ENCODE measurements at places on chromosomes 12 and 14.

DNA sequence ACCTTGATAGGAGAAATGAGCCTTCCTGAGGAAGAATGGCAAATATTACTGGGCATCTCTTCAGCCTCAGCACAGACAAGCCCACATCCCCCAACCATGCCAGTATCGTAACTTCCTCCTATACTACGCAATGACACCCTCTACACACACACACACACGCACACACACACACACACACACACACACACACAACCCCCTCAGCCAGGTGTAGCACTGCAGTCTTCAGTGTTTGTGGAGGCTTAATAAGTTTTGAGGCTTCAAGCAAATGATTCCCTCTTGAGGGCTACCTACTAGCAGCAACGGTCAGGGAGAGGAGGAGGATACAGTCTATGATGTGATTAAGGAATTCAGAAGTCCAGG is 1.6 kb downstream of the DGKA start:
- DNase-seq = peak; percentile 42

DNA sequence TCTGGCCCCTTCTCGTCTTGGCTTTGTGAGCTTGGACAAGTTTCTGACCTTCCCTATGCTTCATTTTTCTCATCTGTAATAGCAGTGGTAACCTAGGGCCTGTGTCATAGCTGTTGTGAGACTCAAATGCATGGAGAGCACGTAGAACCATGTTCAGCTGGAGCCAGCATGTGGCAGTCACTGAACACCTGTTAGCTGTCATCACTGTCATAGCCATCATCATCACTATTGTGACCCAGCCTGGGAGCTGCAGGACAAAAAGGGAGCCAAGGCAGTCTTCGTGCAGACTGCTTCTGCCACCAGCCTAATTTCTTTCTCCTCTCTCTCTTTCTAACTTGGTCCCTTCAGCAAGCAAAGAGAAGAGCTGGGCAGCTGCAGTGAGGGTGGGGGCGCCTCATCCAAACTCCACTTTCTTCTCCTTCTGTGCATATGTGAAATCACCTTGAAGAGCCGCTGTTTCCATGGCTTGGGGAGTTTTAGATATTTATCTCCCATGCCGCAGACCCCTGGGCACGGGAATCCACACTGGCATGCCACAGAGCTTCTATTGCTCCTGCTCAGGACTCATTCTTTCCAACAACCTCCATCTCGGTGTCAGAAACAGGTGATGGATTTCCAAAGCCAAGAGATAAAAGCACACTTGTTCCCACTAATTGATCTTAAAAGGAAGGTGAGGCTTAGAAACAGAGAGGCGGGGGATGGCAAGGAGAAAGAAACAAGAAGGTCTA is 87.0 kb downstream of the SRRM4 start:
- no peak for DNase-seq

DNA sequence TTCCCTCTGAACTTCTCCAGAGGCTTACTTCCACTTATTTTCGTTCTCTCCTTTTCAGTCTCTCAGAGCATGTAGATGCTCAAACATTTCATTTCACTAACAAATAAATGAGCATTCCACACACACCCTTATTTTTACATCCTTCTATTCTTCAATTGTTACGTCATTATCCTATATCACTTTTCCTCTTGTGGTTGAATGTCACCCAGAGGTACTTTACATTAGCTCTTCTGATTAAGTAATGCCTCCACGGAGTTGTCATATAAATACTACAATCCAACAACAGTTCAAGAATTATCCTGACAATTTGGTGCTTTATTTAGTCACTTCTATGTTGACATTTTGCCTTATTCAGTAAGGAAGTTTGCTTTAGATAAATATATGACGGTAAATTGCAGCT is 18.4 kb downstream of the FAR2 start:
- DNase-seq = no peak

GRCh38 chr12:126607157-126607556 is 1541.9 kb downstream of the AACS start:
- DNase-seq = no peak

- DNase-seq = no peak
Observed at GRCh38 chr12:60042835-60043234, 447.0 kb downstream of the SLC16A7 start.

DNA sequence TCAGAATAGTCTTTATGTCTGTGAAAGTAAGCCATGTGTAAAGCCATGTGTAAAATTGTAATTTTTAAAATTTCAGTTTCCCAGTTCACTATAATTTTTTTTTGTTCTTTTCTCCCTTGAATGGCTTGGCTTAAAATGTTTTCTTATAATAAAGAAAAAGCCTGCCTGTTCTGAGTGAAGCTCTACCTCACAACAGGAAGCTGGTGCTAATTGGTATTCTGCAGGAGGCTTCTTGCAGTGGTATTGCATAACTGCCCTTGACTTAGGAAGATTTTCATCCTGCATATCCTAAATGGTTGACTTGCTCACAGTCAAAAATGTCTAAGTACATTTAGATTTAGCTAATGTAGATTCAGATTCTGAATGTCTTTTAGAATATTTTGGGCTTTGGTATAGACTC is 49.5 kb downstream of the ATP2A2 start:
- DNase-seq = no peak

GRCh38 chr14:22854963-22855724 is 16.4 kb upstream of the LRP10 start:
- no peak for DNase-seq

DNA sequence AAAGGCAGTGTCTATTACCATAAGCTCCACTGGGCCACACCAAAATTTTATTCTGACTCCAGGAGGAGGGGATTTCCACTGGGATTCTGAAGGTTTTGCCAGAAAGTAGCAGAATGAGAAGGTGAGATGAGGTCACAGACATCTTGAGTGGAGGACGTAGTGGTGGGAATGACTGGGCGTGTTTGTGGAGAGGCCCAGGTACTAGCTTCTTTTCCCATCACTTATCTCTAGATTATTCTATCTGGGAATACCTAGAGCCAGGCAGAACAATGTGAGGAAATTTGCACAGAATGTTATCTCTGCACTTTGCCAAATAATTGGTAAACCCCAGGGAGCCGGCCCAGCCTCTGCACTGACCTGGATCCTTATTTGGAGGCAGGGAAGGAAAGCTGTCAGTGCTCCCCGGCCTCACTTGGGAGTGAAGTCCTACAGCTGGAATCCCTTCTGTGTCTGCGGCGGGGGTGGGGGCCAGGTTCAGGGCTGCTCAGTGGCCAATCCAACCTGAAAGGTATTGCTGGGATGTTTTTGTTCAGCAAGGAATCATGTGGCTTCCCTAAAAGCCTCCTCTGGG is 129.4 kb downstream of the C12orf75 start:
- no peak for DNase-seq

DNA sequence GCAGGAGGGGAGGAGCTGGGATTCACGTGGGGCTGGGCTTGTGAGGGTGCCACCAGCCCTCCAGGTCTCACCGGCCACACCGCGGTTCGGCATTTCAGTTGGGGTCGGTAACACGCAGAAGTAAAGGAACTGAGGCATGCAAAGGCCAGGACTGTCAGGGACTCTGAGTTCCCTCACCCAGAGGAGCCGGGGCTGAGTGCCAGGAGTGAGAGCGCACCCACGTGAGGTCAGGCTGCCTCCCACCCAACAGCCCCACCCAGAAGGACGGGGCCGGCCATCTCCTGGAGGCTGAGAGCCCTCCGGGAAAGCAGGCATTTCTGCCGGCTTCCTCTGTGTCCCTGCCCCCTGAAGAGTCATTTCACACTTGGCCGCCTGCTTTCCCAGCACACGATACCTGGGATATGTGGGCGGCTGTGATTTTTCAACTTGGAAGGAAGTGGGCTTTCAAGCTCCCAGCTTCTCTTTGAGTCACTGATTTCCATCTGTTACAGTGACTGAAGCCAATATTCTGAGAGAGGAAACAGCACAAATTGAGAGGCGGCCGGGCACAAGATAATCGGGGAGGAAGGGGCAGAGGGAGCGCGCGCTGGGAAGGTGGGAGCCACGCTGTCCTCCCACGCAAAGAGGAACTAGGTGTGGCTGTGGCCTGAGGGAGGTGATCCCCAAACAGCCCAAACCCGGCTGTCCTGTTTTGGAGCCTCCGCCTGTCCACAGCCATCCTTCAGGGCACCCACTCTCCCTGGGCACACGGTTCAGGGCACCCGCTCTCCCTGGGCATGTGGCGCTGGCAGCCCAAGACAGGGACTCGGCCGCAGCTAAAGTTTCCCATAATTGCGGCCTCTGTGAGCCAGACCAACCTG is 19.0 kb downstream of the GALNT9 start:
- no peak for DNase-seq

- no peak for DNase-seq
Observed at GRCh38 chr12:111297703-111298426, 71.0 kb downstream of the PHETA1 start.

GRCh38 chr12:95699579-95699978 is 91.0 kb downstream of the NTN4 start:
- no peak for DNase-seq

GRCh38 chr12:22250762-22251161 is 83.7 kb downstream of the ST8SIA1 start:
- no peak for DNase-seq

- no peak for DNase-seq
Observed at GRCh38 chr12:93192878-93193277, 184.8 kb upstream of the NUDT4 start.

- no peak for DNase-seq
Observed at GRCh38 chr12:90321369-90321768, 612.7 kb upstream of the ATP2B1 start.

DNA sequence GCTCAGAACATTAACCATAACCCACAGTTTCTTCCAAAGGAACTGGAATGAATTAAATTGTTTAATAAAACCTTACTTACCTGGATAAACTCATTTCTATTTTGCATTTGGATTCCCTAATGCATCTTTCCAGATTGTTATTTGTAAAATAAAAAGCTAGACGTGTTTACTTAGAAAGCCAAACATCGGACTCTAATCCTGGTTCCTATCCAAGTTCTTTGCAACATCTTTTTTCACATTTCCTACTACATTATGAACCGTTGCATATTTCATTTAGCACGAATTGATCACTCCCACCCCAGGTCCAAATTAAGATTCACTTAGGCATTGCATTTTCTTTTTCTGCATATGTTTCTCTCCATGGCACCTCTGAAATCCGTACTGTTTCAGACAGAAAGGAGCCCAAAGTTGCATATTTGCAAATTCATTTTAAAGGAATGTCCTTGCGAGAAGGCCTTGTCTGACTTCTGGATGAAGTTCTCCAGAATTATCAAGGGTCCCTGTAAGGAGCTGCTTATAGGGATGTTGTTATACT is 164.4 kb upstream of the GSC start:
- DNase-seq = no peak

GRCh38 chr14:102474934-102475333 is 34.6 kb downstream of the ANKRD9 start:
- DNase-seq = no peak

DNA sequence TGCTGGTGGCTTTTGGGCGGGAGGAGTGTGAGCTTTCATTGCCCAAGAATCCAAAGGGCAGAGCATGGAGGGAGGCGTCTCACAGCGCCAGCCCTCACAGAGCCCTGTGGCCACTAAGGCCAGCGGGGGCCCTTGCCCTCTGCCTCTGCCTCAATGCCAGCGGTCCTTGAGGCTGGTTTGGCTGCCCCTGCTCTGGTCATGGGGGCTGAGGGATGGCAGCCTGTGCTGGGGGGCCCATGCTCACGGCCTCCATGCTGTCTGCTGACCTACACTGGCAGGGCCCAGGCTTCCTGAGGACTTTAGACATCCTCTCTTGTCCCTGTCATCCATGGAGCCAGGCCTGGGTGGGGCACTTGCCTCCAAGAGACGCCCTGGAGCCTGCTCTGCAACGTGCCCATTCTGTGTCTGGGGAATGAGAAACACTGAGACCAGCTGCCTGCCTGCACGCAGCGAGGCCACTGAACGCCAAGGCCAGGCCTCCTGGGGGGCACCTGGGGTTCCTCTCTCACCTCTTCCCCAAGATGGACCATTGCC is 143.4 kb downstream of the KIF26A start:
- DNase-seq = no peak

DNA sequence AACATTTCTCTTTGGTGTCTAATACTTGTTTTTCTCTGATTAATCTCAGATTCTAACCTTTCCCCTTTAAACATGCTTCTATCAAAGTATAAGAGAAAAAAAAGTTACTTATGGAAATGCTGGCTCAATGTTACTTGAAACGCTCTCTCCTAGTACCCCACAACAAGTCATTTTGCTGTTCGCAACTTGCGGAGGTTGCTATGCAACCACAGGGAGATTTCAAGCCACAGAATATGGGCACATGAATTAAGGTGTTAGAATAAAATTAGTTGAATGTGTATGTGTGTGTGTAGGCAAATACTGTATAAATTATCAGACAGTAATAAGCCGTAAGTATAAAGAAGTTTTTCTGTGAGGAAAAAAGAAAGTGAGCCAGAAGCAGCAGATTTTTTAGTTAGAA is 80.6 kb downstream of the CCDC59 start:
- no peak for DNase-seq

- DNase-seq = no peak
Observed at GRCh38 chr12:89417246-89417977, 65.1 kb upstream of the DUSP6 start.

DNA sequence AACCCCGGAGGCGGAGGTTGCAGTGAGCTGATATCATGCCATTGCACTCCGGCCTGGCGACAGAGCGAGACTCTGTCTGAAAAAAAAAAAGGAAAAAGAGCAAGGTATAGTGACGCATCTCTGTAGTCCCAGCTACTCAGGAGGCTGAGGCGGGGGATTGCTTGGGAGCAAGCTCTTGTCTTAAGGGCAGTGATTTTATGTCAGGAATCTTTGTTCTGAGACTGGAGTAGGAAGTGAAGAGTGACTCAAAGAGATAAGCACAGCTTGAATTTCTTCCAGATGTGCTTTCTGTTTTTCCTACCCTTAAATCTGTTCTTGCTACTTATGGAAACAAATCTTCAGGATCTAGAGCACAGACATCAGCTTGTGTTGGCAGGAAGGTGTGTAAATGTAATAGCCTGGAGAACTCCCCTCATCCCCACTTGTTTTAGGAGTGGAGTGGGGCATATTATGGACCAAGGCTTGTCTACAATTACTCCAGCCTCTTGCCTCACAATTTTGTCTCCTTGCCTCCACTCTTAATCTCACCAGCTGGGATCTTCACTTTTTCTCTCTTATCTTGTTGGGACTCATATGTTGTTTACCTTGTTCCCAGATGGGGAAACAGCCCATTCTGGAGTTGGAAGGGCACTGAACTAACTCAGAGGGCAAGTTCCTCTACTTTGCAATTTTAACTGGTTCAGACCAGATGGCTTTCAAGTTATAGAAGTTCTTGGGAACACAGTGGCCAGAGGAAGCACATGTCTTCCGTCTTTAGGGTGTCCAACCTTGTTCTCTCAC is 7.5 kb downstream of the TMED2 start:
- no peak for DNase-seq

DNA sequence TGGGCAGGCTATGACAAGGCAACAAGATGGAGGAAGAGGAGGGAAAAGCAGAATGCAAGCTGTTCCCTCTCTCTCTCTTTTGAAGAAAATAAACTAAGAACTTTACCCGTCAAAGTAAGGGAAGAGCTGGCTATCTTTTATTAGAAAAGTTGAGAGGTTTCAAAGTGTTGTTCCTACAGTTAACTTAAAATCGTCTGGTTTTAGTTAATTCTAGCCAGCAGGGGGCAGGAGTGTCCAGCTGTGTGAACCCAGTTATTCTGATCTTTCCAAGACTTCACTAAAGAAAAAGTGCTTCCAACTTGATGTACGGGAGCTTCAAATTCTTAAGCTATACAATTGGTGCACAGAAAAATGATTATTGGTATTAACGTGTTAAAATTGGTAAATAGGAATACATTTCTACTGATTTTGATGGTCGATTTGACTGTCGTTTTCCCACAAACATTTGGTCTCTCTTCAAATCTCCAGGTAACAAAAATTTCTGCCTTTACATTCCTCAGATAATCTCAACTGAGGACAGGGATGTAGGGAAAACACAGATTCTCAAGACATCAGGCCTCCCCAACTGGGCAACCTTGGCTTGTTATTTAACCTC is 28.4 kb upstream of the MON2 start:
- peak; percentile 48 for DNase-seq

All from memory B cell (primary cell).